GM10248 (cell line): ENCODE measurements at places on chromosomes 4 and X.

- DNase-seq = no peak
These were observed 172.8 kb upstream of the APOOL start for GRCh38 chrX:84830836-84831235.

DNA sequence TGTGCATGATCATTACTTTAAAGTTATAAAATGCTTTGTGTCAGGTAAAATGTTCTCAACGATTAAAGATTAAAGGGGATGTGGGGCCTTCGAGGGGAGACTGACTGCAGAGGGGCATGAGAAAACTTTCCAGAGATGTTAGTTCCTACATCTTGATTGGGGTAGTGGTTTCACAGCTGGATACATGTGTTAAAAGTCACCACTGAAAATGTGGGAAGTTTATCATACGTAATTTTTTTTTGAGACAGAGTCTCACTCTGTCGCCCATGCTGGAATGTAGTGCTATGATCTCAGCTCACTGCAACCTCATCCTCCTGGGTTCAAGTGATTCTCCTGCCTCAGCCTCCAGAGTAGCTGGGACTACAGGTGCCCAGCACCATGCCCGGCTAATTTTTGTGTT lies 79.5 kb downstream of the RBM47 start:
- DNase-seq = no peak

GRCh38 chrX:124534536-124534935 lies 188.2 kb downstream of the SH2D1A start:
- no peak for DNase-seq

- DNase-seq = no peak
These were observed 354.9 kb upstream of the HS3ST1 start for GRCh38 chr4:11783588-11783987.

- no peak for DNase-seq
These were observed 15.9 kb upstream of the CCDC149 start for GRCh38 chr4:24928708-24929107.

GRCh38 chr4:6916587-6917460 lies 7.2 kb downstream of the TBC1D14 start:
- DNase-seq = no peak

DNA sequence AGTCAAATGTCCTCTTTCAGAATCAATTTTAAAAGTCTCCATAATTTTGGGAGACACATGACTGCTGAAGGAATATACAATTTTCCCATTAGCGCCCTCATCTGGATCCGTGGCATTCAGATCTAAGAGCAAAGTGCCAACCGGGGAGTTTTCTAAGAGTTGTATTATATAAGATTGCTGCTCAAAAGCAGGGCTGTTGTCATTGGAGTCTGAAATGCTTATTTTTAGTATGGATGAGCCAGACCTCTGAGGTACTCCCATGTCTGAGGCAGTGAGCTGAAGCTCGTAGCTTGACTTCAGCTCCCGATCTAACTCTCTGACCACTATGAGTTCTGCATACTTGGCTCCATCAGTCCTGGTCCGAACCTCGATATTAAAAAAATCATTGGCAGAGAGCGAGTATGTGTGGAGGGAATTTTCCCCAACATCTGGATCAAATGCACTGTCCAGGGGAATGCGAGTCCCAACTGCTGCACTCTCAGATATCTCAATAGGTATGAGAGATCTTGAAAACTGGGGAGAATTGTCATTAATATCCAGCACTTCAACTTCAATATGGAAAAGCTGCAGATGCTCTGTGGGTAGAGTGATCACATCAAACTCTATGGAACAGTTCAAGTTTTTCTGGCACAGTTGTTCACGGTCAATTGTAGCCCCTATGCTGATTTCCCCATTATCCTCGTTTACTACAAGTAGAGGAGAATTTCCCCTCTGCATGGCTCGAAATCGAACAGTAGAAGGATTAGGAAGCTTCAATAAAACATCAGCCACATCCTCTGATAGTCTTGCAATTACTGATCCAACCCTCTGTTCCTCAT lies 917 bp downstream of the PCDH18 start:
- DNase-seq = no peak

DNA sequence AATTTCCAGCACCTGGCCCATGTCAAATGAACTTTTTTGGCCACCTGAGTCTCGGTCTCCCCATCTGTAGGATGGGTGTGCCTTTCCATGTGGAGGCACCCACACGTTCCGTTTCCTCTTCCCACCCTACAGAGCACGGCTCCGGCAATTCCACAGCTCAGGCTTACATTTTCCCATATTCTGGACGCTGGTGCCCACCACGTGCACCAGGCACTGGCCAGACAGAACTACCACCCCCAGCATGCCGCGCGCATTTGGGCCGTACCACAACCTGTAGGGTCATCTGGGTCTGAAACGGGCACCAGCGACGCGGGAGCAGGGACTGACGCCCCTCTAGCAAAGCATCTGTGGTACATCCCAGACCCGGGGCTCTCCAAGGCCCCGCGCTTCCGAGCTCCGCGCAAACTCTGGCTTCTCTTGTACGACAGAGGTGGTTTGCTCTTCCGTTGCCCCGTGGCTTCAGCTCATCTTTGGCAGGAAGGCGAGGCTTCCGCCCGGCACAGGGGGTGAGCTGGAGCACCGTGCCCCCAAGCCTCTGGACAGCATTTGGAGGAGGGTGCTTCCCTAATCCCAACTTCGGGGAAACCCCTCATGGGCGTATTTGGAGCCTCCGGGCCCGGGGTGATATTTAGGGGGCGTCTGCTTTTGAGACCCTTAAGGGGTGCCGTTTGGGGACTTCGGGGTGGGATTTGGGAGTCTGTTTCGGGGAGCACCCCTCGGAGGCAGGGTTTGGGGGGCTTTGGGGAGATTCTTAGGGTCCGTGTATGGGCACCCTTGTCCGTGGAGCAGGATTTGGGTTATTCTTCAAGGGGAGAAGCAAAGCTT lies 3.0 kb upstream of the UBA1 start:
- peak; percentile 88 for DNase-seq
